ENCODE measurements at places on chromosomes 2 and 18.

DNA sequence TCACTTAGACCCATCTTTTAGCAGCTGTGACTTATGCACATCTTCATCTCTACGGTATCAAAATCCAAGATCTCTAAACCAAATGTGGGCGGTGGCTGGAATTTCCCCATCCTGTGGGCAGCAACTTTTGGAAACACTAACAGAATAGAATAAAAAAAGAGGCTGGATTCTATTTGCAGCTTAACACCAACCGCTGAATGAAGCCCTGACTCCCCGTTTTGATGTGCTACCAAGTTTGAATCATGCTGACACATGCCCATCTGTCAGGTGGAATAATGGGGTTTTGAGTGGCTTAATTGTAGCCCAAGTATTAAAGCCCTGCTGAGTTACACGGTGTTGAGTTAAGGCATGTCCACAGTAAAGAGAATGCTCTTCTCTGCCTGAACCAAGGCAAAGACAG, 165.2 kb downstream of the MTCL1 start:
- DNase-seq, result no peak

DNA sequence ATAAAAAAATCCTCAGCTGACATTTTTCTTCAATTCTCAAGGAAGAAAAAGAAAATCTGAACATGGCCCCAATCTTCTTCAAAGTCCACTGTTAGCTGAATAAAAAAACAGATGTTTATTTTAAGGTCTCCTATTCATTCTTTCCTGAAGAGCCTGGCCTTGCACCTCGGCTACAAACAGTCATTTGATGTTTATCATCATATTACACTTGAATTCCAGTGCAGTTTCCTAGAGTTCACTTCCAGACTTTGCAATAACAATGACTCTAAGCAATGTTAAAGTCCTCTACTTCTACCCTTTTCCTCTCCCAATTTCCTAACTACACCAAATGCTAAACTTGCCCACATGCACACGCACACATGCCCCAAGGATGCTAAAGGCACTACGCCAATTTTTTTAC, 70.1 kb downstream of the NOL10 start:
- DNase-seq, result no peak

DNA sequence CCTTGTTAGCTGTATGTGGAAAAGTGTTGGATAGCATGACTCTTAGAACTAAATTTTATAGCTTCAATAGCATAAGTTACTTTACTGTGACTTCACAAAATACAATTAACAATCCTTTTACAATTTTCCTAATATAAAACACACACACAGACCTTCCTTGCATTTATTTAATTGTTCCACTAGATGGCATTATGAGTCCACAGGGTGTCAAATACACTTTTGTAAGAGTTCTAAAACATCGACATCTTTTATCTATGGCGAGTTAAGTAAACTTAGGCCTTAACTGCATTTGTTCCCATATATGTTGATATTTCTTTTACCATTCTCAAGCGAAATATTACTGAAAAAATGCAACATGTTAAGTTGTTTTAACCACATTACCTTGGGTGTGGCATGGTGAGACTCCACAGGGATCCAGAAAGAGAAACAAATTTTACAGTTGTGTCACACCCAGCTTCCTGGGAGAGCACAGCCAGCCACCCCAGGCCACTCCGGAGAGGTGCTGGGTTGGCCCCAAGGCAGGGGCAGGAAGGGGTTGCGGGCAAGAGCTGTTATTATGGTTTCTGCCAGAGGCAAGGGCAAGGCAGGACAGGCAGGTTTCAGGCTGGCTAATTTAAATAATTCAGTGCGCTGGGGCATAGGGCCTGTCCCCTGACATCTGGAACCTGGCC, 312.4 kb upstream of the MC4R start:
- no peak for DNase-seq

DNA sequence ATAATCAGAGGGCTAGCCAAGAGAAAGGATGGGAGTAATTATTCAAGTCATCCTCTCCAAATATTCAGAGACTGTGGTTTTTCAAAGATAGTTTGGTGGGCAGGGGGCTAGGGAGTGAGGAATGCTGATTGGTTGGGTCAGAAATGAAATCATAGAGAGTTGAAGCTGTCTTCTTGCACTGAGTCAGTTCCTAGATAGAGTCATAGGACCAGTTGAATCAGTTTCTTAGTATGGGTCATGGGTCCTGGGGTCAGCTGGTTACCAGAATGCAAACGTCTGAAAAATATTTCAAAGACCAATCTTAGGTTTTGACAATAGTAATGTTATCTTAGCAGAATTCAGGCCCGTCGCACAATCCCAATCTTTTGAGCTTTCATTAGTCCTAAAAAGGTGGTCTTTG, 171.4 kb upstream of the SPATS2L start:
- DNase-seq, result no peak

- DNase-seq, result no peak
Observed at GRCh38 chr18:67813380-67814028, 297.0 kb upstream of the DSEL start.

- DNase-seq, result peak; percentile 37
Observed at GRCh38 chr2:207692206-207693065, 19.0 kb upstream of the CCNYL1 start.

DNA sequence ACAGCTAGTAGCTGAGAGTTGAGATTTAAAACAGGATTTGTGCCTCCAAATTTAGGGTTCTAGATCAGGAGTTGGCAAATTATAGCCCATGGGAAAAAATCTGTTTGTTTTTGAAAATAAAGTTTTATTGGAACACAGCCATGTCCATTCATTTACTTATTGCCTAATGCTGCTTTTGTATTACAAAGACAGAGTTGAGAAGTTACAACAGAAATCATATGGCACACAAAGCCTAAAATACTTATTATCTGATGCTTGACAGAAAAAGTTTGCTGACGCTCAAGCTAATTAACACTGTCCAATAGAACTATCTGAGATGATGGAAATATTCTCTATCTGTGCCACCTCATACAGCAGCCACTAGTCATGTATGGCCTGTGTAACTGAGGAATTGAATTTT, 229.1 kb upstream of the RASGRP3 start:
- no peak for DNase-seq

DNA sequence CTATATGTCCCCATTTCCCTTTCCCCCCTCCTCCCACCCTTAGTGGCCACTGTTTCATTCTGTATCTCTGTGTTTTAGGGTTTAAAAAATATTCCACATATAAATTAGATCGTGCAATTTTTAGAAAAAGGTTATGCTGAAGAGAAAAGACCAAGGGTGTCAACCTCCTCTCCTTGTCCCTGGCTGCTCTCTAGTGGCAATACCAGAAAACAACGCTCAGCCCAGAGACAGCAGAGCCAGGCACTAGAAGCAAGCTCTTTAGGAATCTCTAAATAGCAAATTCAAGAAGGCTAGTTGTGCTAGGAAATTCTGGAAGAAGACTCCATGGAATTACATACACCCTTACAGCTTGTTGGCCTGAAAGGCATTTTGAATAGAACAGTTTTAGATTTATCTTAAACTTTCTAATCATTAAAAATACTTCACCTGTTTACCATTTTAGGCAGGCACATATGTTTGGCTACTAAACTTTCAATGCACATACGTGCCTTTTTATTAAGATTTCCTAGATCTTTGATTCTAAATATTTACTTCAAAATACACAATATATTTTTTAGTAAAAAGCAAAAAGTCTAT, 35.1 kb upstream of the RASGRP3 start:
- peak; percentile 63 for DNase-seq

DNA sequence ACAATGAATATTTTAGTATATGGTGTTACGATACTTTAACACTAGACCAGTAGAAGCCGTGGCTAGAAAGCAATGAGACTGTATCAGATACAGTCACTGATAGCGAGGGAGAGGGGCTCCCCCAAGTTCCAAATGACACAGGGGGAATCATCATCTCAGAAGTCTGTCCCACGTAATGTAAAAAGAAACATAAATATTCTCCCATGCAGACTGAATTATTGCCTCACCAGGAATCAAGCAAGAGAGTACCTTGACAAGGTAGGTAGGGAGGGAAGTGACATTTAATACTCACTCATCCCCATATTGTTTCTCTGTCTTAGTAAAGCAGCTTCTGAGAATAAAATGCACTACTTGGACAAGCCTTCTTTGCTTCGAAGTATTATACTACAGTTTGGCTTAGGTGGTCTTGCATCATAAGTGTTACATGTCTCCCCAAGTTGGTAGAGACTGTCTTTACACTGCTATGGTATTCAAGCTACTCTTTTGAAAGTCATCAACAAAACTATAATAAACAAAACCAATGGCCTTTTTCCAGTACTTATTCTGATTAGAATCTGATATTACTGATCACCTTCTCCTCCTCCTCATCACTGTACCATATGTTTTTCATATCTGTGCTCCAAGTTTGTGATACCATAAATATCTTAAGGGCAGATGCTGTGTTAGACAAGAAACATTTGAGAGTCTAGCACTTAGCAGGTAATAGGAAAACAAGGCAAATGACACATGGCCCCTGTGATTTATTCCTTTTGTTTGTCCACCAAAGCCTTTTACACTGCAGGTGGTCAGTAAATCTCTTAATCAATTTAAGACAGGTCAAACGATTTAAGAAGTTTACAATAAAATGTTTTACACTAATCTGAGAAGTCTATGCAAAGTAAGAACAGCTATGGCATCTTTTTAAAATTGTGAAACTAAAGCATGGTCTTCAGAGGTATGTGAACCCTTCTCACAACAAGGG, 2.7 kb downstream of the LAPTM4A start:
- DNase-seq, result no peak

GRCh38 chr2:71756280-71756906, 303.0 kb downstream of the DYSF start:
- DNase-seq, result no peak

GRCh38 chr2:124193706-124194105, 168.6 kb downstream of the CNTNAP5 start:
- no peak for DNase-seq

GRCh38 chr2:176075481-176075880, 8.3 kb downstream of the EVX2 start:
- DNase-seq, result no peak

DNA sequence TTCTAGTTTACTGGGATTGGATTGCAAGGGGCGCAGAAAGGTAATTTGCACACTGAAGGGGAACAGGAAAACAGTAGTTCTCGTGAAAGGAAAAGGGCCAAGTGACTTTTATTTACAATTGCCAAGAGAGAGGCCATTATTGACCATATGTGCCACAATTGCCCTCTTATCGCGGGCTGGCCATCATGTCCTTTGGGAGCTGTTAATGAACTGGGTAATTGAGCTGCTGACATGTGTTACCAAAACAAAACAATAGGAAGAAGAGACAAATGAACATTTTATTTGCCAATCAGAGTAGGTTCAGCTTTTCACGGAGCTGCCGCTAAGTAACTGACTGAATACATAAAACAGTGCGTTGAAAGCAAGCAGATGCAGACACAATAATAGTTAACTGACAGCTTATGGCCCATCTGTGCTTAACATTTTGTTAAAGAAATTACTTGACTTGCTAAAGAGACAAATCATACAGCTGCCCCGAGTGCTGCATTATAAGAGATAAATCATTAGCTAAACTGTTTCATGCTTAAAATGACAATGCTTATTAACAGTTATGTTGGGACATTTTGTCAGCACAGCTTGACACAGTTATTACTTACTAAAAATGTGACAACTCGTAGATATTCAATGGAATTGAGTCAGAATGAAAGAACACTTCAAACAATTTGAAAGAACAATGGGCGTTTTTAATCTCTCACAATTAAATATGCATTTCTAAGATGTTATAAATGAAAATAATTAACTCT, 57.5 kb downstream of the PAX3 start:
- no peak for DNase-seq

GRCh38 chr18:4593895-4594294, 138.8 kb upstream of the DLGAP1 start:
- no peak for DNase-seq

DNA sequence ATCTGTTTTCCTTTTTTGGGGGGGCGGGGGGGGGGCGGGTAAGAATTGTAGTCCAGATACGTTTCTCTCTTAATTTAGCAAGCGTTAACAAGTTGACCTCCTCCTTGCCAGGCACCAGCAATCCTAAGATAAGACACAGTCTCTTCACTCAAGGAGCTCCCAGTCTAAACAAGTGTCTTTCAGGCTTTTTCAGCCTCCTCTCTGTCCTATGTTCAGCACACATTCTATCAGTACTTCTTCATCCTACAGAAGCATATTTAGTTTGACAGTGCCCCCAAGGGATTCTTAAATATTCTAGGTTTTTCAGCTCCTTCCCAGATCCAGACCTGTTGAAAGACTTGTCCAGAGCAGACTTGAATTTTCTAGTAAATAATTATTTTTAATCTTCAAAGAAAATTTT, 2.7 kb downstream of the PPP1CB start:
- no peak for DNase-seq

DNA sequence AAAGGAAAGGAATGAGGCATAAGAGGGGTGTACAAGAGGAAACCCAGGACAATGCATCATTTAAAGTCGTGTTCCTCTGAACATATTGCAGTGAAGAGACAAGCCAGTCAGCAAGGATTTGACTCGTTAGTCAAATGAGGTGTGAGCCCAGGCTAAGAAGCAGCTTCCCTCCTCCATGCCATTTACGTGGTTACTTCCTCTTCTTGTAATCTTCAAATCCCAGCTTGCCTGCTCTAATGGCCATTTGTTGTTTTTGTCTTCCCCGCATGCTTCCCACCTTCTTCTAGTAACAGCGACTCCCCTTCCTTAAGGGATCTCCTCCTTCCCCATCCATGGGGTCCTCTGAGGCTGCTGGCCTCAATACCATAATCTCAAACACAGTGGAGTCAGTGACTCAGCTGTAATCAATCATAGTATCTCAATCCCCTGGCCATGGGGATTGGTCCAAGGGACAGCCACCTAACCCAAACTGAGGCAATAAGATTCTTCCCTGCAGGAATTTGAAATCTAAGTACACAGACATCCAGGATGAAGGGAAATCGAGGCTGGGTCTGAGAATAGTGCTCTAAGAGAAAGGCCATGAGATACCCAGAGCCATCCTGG, 37.6 kb downstream of the SLC14A1 start:
- DNase-seq, result no peak

GRCh38 chr2:214378455-214379103, 32.3 kb upstream of the VWC2L start:
- no peak for DNase-seq

GRCh38 chr18:45107425-45107824, 426.7 kb downstream of the SETBP1 start:
- DNase-seq, result no peak

GRCh38 chr2:104794441-104794840, 59.5 kb upstream of the POU3F3 start:
- no peak for DNase-seq

DNA sequence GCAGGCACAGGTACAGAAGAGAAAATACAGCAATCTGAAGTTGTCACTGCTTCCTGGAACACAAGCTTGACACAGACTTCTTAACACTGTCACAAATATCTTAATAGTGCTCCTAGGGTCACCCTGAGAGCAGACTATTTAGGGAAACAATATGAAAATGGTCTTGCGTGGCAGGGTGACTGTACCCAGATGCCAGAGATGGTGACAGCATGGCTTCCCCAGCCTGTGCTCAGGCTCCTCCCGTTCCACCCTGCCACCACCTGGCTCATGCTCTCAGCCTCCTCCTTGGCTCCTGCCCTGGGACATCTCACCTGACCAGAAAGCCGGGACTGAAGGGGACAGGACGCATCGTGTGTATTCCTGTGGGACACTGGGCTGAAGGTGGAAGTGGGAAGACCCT, 111.5 kb downstream of the RAPGEF4 start:
- no peak for DNase-seq

- no peak for DNase-seq
Observed at GRCh38 chr18:73254564-73254963, 386.8 kb upstream of the NETO1 start.

Data from activated T-cell treated with anti-CD3 and anti-CD28 coated beads, Interleukin-2, amount 50 U/mL, for 48 hours (primary cell).